Astrocyte (in vitro differentiated cells and primary cell): ENCODE measurements at places on chromosomes 7 and 10.

DNA sequence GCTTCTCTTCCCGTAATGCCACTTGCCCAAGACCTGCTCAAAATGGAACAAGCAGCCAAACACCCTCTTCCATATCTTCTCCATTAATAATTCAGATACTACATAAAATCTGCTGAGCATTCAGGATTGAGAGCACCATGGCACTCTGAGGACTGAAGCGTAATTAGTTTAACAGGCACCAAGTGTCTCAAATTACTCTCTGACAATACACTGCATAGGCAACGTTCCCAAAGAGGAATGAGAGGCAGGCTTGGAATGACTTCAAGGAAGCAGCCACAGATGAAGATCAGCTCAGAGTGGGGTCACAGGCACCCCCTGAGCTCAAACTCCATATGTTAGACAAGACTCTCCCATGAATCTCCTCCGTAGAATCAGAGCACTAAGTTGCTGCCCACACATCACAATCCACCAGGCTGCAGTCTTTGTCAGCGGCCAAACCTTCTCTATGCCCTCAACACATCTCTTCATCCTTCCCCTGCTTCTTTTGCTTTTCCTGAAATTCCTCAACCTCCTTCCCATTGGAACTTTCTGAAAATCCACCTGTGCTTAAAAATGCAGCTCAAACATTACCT is 4.7 kb upstream of the ABLIM1 start:
- DNase-seq: no peak

DNA sequence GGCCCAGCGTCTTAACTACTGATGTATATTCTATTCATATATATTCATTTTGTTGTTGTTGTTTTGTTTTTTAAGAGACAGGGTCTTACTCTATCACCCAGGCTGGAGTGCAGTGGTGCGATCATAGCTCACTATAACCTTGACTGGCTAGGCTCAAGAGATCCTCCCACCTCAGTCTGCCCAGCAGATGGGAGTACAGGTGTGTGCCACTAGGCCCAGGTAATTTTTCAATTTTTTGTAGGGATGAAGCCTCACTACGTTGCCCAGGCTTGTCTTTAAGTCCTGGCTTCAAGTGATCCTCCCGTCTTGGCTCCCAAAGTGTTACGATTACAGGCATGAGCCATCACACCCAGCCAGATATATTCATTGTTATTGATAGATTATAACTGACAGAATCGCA is 12.9 kb upstream of the STN1 start:
- DNase-seq: no peak

GRCh38 chr7:24717694-24718320 is 39.5 kb downstream of the GSDME start:
- no peak for DNase-seq

DNA sequence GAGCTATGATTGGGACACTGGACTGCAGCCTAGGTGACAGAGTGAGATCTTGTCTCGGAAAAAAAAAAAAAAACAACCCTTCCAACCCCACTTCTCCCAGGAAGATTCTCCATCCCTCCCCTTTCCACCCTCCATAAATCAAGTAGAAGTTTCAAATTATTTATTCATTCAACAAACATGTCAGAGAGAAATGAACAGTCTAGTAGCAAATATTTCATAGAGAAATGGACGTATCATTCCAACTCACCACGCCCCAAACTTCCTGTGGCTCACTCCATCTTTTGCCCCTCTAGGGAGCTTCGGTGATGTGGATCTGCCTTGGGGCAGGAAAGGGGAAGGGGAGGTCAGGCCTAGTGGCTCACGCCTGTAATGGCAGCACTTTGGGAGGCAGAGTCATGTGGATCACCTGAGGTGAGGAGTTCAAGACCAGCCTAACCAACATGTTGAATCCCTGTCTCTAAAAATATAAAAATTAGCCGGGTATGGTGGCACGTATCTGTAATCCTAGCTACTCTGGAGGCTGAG is 638 bp upstream of the TRAPPC14 start:
- no peak for DNase-seq
